ENCODE measurements at places on chromosomes 1 and 21. TPM values are rescaled to one million over a fixed set of nuclear protein-coding genes. Genes with fewer than 3 reads are reported as not detected.

The DHDDS gene
- total RNA-seq: 28.8 TPM

The TAS1R2 gene
- not detected for total RNA-seq

DNA sequence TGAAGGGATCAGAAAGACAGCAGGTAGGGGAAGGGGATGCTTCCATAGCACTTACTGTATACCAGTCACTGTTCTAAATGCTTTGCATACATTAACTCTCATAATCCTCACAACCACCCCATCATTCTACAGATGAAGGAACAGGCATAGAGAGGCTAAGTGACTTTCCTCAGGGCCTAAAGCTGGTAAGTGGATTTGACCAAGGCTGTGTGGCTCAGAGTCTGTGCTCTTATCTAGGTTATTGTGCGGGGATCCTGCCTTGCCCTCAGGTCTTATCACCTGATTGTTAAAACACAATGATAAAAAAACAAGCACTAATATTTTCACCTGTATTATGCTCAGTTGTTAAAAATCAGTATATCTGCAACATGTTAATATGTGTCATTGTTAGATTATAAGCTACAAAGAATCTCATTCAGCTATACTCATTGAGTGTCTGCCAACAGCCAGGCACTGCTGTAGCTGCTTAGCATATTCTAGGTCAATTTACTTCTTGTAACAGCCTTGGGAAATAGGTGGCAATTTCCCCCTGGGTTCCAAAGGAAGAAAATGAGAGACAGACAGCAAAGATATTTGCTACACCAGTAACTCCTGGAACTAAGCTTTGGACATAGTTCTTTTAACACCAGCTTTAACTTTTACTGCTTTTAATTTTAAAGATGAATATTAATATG lies 38.6 kb upstream of the RBM15 start:
- H3K36me3 ChIP-seq: no peaks in the 10 kb centered on the region
- H3K4me1 ChIP-seq: no peaks in the 10 kb centered on the region
- H3K27ac ChIP-seq: no peak overlapping the region

DNA sequence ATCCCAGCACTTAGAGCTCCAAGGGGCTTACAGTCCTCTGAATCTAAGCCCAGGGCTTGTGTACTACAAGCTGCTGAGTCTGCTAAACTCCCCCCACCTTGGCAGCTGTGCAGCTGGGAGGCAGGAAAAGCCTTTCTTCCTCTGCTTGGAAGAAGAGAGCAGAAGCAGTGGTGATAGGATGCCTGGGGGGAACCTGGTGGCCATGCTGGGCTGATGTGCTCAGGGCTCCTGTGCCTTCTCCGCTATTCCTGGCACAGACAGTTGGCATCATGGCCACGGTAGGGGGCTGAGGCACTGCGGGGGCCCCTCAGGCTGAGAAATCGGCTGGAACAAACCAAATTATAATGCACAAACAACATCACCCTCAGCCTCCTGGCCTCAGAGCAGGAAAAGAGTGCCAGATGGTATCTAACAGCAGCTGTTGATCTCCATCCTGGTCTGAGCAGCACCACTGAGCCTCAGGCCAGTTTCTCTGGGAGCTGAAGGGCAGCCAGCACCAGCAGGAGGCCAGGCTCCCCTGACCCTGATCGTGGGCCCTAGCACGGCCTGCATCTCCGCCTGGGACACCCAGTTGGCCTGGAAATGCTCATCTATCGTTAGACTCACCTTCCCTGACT lies 35.8 kb downstream of the ECE1 start:
- no peak overlapping the region for H3K4me3 ChIP-seq
- no peaks in the 10 kb centered on the region for H3K27me3 ChIP-seq
- H3K4me1 ChIP-seq: peaks cover 27% of the 10 kb centered on the region
- peak; percentile 82 for DNase-seq
- H3K36me3 ChIP-seq: peaks cover 16% of the 10 kb centered on the region
- H3K27ac ChIP-seq: peak overlapping the region; percentile 53

- H3K27me3 ChIP-seq: no peaks in the 10 kb centered on the region
- no peak overlapping the region for H3K27ac ChIP-seq
- H3K4me3 ChIP-seq: no peak overlapping the region
- H3K4me1 ChIP-seq: peaks cover 22% of the 10 kb centered on the region
- no peaks in the 10 kb centered on the region for H3K36me3 ChIP-seq
Measured at GRCh38 chr1:234923626-234924025, 205.0 kb downstream of the TOMM20 start.

GRCh38 chr1:246001837-246002230 lies 505.2 kb downstream of the SMYD3 start:
- H3K36me3 ChIP-seq: no peaks in the 10 kb centered on the region
- DNase-seq: no peak

DNA sequence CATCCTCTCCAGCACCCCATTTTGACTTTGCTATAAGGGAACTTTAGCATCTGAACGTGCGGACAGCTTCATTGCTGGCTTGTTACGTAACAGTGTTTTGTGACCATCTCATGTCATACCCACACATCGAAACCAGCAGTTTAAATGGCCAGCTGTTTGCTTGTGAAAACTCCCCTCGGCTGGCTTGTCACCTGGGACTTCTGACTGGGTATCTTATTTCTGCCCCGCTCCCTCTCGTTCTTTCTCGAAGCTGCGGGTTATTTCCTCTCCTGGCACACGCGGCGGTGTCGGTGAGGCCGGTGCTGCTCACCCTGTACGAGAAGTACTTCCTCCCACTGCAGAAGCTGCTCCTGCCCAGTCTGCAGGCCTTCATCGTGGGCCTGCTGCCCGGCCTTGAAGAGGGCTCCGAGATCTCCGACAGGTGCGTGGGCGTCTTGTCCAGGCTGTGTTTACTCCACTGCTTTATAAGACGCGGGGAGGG lies 43.5 kb downstream of the DOP1B start:
- DNase-seq: no peak
- H3K4me1 ChIP-seq: no peaks in the 10 kb centered on the region
- no peaks in the 10 kb centered on the region for H3K36me3 ChIP-seq
- no peak overlapping the region for H3K4me3 ChIP-seq

Data from sigmoid colon (tissue), 7 donors.